ENCODE measurements at places on chromosomes 2 and 18. TPM values are rescaled to one million over a fixed set of nuclear protein-coding genes. Genes with fewer than 3 reads are reported as not detected.

Gene PLEKHH2
- polyA plus RNA-seq, result 3.2 TPM

Gene KIDINS220
- 17.3 TPM for polyA plus RNA-seq

Gene GEN1
- 1.5 TPM for polyA plus RNA-seq

Gene PHOSPHO2
- 3.5 TPM for polyA plus RNA-seq

Gene CDCA7
- polyA plus RNA-seq, result 0.25 TPM

Gene TNS1
- 243 TPM for polyA plus RNA-seq

Gene CNDP1
- polyA plus RNA-seq, result 0.05 TPM

Gene GAD1
- 0.02 TPM for polyA plus RNA-seq

Gene PLGLB1
- 0.81 TPM for polyA plus RNA-seq

Gene DNAJC5G
- 2.2 TPM for polyA plus RNA-seq

Measured in right cardiac atrium (tissue), 5 donors.